ENCODE measurements at places on chromosomes 7 and 10.

DNA sequence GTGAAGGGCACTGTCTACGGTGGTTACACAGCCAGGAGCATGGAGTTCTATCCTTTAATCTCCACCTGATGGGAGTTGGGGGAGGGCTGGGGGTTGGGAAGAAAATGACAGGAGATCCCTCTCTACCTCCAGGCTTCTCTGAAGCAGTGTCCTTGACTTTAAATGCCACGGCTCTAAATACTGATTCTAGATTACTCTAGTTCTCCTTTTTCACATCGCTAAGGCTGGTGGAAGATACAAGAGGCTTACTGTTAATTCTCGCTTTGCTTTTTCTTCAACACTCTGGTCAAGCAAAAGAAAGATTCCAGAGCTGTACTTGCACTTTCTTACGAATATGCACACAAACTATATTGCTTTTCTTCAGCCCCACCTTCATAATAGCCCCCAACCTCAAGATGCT is 30.5 kb downstream of the ARL3 start:
- DNase-seq, result no peak

- no peak for DNase-seq
Observed at GRCh38 chr7:81768951-81769778, 682 bp downstream of the HGF start.

GRCh38 chr7:91520645-91521044 is 256.4 kb downstream of the FZD1 start:
- DNase-seq, result no peak

GRCh38 chr10:66951896-66952295 is 26.1 kb downstream of the LRRTM3 start:
- no peak for DNase-seq

DNA sequence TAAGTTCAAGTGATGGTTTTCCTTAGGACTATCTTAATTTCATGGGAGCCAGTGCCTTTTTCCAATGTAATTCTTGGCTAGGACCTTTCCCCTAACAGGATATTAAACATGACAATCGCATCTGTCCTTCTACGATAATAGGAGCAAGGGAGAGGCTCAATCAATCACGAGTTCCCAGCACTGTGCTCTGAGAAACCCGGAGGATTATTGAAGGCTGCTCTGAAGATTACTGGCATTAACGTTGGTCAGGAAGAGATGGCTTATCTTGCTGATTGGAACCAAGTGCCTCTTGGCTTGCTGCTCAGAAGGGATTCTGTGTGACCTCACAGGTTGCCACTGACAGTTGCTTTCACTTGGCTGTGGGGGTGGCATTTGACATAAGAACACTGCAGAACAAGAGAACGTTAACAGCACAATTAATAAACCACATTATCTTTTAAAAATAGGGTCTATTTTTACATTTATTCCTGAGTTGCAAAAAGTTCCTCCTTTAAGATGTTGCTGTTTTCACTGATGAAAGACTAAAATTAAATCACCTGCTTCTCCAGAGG is 252.1 kb upstream of the TAC1 start:
- no peak for DNase-seq

DNA sequence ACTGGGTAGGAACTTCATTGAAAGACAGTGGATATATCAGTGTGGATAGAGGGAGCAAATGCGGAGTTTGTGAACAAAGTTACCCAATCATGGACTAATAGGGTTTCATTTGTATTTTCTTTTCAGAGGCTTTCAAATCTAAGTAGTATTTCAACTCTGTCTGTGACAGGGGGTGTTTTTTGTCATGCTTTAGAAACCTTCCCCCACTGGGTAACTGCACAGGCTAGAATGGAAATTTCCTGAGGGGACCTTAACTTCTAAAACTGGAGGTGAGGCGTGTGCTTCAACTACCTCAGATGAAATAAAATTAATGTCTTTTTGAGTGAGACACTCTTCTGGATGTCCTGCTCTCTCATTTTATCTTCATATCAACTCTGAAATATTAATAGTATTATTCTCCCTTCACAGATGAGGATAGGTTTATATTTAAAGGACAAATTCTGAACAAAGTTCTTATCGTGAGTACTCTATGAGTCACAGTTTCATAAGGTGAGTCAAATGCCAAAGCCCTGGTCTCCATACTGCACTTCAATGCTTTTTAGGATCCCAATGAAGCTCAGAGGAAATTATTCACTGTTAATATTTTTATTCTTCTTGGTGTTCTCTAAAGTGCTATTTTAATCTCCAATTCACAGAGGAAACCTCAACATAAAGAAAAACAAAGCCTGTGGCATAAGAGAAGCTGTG is 770.6 kb downstream of the CCSER2 start:
- DNase-seq, result no peak

GRCh38 chr10:80523773-80524172 is 13.9 kb upstream of the SH2D4B start:
- no peak for DNase-seq

DNA sequence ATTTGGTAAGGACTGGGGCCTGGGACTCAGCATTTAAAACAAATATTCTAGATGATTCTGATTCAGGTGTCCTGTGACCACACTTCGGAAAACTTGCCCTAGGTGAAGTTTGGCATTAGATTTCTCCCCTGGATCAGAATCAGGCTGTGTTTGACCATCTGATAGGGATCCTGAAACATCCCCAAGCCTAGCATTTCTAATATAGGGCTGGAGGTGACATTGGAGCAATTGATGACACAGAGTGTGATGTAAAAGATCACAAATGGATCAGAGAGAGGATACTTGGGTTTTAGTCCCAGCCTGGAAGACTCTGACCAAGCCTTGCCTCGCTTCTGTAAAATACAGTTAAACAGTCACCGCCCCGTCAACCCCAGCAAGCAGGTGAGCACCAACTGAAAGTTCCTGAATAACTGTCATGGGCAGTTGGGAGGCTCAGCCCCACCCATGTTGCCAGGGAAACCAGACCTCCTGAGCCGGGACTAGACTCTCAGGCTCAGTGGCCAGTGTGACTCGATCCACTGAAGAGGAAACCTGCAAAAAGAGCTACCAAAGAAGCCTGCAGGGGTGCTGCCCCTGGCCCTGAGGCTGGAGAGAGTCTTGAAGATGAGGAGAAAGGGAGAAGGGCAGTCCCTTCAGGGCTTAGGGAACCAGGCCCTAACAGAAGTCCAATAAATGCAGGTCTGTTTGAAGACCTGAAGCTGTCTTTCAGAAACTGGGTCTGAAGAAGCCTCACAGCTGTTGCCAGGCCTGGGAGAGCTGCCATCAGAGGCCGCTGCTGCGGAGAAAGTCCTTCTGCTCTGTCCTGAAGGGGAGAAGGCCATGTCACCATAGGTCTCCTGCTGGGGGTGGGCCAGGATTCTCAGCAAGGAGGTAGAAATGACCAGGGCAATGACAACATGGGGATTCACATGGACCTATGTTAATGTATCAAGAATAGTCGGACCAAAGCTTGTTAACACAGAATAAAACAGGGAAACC is 126.1 kb upstream of the KCNMA1 start:
- no peak for DNase-seq

- DNase-seq, result no peak
Observed at GRCh38 chr7:110786328-110786965, 304.5 kb upstream of the LRRN3 start.

DNA sequence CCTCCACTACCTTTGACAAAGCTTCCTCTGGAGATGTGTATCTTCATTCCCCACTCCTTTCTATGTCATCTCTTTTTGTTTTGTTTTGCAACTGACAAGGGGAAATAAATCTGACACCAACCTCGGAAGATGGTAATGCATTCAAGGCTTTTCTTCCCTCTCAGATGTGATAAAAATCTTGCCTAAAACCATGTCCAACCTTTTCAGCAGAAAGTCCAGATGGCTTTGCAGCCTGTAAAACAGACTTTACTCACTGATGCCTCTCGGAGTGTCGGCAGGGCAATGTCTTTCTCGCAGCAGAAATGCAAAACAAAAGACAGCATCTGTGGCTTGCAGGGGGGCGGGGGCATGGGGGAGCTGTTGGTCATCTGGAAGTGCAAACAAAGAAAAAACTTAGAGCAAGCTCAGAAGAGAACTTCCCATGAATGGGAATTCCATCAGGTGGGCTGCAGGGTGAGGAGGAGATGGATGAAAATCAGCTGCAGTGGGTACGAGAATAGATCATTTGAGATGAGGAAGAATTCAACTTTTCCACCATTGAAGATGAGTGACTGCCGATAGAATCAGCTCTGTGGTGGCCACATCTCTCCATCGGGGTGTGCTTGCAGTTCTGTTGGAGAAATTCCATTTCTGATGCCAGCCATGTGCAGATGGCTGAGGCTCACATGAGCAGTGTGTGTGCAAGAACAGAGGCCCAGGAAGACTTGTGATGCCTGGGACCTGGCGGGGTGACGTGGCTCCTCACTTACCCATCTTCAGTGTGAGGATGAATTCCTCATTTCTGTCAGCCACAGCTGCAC is 237.7 kb downstream of the WDR37 start:
- no peak for DNase-seq

- DNase-seq, result no peak
Observed at GRCh38 chr10:80614576-80615416, 77.1 kb downstream of the SH2D4B start.

DNA sequence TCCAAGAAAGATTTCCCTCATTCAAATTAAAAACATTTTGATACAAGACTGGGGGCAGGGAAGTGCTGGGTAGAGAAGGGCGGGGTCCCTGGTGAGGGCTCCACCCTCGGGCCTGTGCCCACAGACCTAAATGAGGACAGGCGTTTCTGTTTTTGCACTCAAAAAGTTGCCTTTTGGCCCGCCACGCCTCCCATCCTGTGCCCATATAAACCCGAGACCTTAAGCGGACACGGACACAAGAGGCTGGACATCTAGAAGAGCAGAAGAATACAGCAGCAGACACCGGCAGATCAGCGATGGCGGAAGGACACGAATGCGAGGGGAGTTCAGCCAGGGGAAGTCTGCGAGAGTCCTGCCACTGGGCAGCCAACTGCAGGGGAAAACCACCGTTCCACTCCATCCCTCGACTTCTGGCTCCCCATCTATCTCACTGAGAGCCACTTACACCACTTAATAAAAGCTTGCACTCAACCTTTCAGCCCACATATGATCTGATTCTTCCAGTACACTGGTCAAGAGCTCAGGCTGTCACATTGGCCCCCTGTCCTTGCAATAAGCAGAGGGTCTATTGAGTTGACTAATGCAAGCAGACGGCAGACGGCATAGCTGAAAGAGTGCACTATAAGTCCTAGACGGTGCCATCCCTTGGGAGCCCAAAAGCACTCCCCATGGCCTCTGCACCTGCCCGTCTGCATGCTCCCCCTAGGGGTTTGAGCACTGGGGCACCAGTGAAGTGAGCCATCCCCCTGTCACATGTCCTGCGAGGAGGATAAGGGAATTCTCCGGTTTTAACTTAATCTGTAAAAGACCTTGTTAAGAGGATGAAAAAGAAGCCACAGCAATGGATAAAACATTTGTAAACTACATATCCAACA is 181.8 kb upstream of the PRSS1 start:
- DNase-seq, result no peak

DNA sequence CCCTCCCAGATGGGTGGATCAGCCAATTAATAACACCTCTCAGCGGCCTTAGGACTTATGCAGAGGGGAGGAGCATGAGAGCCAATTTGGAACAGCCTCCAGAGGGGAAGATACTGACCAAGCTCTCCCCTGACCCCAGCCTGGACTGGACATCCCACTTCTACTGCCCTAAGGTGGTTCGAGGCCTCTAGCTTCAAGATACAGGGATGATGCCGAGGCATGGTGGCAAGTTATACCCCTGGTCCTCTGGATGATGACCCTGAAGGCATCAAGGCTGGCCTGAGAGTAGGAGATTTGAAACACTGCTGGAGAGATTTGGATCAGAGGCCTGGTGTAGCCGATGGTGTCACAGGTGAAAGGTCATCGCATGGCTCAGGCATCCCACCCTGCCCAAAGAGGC is 3.2 kb downstream of the CDH23 start:
- no peak for DNase-seq

GRCh38 chr7:18013936-18014335 is 13.7 kb downstream of the PRPS1L1 start:
- DNase-seq, result no peak

GRCh38 chr10:15210521-15210920 is 42.0 kb upstream of the NMT2 start:
- no peak for DNase-seq

GRCh38 chr7:145584401-145584800 is 532.2 kb upstream of the CNTNAP2 start:
- no peak for DNase-seq

- no peak for DNase-seq
Observed at GRCh38 chr10:118238573-118239235, 103.4 kb downstream of the FAM204A start.

DNA sequence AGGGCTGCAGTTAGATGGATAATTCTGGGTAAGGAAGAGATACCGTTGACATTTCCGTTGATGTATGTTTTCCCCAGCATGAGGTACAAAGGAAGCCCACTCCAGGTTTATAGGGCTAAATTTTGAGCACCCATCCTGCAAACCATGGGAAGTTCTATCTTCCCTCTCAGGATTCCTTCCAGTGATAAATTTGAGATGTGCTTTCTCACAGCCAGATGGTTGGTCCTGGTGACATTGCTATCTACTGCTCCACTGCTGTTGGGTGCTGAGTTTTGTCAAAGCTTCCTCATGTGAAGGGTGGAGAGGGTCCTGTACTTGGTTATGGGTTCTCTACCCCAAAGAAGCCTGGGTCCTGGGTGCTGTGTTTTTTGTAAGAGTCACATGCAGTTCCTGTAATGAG is 57.4 kb downstream of the CXCL12 start:
- no peak for DNase-seq

DNA sequence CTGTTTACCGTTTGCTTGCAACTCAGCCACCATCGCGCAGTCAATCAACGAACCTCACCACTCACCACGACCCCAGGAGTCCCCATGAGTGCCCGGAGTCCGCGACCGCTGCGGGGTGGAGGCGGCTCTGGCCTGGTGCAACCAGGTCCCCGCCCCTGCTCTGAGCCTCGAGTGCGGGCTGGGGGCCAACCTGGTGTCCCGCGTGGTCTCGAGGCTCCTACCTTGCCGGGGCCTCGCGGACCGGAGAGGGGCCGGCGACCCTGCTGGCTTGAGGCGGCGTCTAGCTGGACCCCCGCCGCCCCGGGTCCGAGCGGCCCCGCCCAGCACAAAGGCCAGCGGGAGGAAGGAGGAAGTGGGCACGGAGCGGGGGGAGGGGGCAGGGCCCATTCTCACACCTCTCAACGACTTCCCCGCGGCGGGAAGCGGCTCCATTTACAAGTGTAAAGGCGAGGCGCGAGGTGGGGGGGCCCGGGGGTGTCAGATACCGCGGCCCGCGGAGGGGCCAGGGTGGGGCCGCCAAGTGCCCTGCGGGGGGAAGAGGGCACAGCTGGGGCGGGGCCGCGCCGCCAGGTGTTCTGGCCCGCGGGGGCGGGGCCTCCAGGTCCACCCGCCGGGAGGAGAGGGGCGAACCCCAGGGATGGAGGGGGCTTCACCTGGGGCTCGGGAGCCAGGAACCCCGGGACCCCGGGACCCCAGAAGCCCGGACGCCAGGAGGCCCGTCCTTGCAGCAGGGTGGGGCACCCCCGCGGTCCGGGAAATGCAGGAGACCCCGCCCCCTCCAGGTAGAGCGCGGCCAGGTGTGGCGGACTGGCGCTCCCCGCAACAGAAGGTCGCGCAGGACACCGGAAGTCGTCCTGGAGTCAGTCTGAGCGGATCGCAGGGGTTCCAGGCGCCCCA is 8.6 kb downstream of the CTBP2 start:
- DNase-seq, result no peak

All from activated naive CD8-positive, alpha-beta T cell treated with anti-CD3 and anti-CD28 coated beads, Interleukin-2, amount 50 U/mL, for 16 hours (primary cell).